ENCODE measurements at places on chromosomes 6 and 20.

DNA sequence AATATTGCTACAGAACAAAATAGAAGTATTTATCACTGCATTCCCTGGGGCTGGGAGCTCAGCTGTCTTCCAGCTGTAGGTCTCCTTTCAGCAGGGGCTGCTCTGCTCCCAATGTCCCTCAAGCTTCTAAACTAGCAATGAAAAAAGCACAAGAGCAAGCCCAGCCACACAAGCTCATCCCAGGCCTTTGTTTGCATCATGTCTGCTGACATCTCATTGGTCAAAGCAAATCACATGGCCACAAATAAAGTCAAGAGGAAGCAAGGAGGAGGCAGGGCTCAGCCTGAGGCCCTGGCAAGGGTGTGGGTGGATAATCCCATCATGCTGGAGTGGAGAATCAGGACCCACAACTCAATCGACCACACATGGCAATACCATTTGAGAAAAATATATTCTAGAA, 2.2 kb upstream of the BFSP1 start:
- DNase-seq = no peak

- DNase-seq = no peak
These were observed 93.7 kb downstream of the SULF2 start for GRCh38 chr20:47691625-47692024.

DNA sequence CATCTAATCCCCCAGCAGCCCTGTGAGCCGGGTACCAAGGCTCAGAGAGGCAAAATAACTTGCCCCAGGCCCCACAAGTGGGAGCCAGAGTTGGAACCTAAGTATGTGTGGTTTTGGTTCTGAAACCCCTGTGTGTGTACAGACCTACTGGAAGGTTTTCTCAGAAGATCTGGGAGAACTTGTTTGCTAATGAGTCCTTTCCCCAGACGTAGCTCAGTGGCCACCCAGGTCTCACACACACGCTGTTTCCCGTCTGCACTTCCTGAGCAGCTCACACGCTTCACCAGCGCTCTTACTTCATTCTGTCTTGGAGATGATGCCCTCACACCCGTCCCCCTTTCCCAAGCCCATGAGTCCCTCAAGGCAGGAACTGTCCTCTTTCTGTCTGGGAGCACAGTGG, 8.2 kb downstream of the CCN5 start:
- no peak for DNase-seq

DNA sequence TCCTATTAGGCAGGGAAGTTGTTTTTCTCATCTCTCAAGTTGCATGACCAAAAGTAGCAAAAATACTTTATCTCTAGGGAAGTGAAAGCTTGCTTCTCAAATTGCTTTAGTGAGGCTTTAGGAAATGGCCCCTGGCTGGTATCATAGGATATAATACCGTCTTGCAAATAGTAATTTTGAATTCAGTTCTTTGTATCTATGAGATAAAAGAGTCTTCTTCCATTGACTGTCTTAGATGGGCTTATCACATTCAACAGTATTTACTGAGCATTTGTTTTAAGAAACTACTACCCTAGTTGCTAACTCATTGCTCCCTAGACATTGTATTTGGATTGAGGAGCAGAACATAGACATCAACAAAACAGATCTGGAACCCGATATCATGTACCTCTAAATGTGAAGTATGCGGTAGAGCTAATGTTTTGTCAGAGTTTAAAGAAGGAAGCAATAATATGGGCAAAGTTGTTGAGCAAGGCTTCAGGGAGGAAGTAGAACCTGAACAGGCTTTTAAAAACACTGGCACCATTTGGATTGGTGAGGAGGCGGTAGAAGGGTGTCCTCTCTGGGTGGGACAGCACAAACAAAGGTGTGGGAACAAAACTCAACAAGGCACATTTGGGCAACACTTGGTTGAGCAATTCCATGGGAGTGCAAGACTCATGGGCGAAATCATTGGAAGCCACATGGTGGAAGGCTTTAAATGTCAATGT, 101.5 kb downstream of the SGK1 start:
- DNase-seq = no peak

DNA sequence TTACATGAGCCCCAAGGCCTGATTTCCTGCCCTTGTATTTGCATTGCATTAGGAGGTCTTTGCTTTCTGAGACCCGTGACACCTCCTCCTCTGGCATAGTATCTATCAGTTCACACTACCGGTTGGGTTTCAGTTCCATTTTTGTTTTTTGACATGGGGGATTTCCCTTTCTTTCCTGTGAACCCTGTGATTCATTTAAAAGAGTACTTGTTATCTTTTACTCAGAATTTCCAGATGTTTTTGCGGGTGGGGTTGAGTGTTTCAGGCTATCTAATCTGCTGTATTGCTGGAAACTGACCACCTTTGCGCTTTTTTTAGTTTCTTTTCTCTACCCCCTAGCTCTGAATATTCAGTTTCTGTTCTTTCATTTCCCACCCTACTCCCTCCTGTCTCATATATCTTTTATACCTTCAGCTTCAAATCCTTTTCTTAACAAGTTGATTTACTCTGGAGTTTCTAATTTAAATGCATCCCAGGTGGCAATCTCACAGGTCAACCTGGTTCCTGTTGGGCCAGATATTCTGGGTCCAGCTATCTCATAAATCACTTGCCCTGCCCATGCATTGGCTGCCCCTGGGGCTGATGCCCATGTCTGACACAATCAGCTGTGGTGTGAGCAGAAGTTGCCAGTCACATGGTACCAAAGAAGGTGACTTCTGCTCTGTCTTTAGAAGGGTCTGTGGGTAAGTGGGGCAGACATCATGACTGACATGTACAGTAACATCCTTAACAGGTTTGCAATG, 14.3 kb upstream of the NCOA3 start:
- no peak for DNase-seq

DNA sequence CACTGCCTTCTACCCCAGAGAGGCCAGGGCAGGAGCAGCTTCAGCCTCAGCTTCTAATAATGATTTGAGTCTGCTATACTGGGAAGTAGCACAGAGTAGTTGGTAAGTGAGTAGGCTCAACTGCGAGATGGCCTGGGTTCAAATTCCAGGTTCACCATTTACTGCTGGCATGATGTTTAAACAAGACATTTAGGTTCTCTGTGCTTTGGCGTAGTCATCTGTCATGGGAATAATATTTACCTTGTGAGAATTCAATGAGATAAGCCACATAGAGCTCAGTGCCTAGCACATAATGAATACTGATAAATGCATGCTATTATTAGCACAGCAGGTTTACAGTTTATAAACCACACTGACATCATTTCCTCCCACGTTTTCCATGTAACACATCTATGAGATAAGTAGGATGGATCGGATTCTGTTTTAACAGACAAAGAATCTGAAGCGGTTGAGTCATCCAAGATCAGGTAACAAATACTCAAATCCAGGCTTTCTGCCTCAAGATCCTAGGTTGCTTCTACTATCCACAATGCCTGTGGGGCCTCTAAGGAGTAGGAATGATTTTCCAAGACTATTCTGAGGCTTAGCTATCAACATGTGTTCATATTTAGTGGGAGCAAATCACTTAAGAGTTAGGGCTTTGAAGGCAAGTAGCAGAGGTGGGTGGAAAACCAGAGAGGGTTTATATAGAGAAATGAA, 72.9 kb upstream of the DTNBP1 start:
- DNase-seq = no peak

Data from stimulated activated CD8-positive, alpha-beta memory T cell treated with anti-CD3 and anti-CD28 coated beads, Interleukin-4, amount 100 ng/mL, for 1 hour (primary cell).